ENCODE measurements at places on chromosomes 6 and 20.

GRCh38 chr6:43386492-43386891 lies 17.0 kb upstream of the ZNF318 start:
- no peak for ATAC-seq

DNA sequence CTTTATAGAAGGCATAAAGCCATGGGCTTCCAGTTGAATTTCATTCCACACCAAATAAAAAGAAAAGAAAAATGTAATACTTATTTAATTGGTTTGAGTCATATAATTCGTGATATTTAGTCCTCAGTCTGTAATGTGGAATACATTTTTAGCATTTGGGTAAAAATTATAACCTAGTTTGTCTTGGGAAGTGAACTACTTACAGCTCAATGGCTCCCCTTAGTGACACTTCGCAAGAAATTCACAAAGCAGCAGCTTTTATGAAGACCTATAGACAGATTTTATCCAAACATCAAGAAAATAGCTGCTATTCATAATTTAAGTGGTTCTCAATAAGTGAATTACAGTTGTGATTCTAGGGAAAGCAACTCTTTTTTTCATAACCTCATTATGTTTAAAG lies 72.1 kb downstream of the RSPO3 start:
- no peak for ATAC-seq

DNA sequence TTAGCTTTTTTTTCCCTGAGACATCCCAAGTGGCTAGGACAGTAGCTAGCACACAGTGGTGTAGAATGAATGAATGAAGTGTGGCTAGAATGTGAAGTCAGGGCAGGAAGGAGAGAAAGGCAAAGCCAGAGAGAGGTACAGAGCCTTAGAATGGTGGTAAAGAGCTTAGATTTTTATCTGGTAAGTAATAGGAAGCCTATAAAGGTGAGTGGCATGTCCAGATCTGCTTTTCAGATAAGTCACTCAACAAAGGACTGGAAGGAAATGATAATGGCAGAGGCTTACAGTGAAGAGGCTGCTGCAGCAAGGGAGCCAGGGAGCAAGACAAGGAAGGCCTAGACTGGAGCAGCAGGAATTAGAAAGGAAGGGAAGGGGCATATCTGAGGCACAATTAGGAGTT lies 96.0 kb upstream of the PRDM1 start:
- ATAC-seq: no peak

DNA sequence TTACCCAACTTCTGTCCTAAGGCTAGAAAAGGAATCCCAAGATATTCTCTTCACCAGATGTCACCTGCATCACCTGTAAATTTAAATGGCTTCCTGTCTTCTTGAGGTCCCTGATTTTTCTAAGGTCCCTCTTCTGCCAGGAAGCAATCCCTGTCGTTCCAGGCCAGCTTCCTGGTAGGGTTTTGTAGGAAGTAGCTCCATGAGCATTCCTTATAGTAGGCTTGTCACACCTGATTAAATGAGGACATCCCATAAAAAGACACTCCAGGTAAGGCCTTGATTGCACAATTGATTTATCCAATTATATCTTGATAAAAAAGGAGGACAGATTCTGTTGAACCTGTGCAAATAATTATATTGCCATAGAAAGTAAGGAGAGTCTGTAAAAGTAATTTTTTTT lies 8.7 kb downstream of the RAB44 start:
- no peak for ATAC-seq

- no peak for ATAC-seq
These were observed 45.8 kb downstream of the DOP1A start for GRCh38 chr6:83113258-83113657.

- ATAC-seq: no peak
These were observed 7.7 kb downstream of the ZHX3 start for GRCh38 chr20:41309817-41310216.

GRCh38 chr6:37860226-37860839 lies 40.8 kb downstream of the ZFAND3 start:
- no peak for ATAC-seq

DNA sequence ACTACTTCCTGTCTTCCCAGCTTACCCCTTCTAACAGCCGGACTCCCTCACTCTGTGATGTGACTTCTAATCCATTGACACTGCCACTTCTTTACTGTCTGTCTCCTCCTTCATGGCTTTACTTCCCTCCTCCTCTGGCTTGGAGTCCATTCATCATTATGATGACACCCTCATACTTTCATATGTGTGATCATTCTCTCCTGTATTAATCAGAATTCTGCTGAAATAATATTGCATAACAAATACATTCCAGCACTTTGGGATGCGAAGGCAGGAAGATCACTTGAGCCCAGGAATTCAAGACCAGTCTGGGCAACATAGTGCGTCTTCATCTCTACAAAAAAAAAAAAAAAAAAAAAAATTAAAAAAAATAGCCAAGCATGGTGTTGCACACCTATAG lies 147.9 kb upstream of the BTBD3 start:
- ATAC-seq: no peak

DNA sequence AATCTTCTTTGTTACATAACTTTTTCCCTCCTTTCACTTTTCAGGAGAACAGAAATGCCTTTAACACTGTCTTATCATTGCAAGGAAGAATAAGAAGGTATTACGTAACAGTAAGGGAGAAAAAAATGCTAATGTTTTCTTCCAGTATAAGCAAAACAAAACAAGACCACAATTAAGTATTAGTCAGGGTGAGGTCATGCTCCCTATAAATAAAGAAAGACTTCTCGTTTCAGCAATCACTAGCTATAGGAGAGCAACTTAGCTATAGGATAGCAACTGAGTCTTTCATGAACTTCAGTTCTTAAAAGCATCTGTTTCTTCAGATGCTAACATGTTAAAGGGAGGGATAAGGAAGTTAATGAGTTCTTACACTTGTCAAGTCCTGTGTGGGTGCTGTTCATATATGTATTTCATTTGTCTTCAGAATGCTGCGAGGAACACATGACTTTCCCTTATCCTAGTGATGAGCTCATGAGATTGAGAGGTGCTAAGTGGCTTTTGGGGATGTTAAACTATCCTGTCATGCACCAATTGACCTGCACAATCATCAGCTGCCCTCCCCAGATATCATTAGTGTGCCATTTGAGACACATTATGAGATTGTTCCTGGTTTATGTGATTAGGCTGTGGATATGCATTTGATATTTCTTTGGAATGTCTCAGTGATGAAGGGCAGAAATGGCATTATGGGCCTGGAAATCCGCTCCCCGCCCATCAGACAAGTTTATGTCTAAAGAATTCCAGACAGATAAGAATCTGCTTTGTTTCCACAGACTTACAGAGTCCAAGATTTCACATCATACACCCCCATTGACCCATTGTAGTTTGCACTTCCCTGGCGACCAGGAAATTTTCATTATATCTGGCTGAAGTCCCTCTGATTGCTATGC lies 37.5 kb downstream of the LAMA4 start:
- no peak for ATAC-seq
